SK-N-DZ (cell line): ENCODE measurements at places on chromosomes 12 and 14.

DNA sequence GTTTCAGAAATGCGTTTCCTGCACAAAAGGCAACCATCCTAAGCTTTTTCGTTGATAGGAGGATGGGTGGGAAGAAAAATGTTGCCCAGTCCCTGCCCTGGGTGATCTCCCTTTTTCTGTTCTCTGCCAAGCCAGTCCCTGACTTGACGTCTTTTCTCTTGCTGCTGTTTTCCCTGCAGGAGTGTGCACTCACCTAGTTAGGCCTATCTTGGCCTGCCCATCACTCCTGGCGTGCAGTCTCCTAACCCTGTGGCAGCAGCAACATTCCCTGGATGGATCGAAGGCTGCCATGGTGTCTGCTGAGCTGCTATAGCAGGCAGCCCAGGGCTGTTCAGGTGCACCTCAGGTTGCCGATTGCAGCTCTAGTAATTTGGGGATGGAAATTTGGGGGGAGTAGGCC is 1.2 kb downstream of the UNC119B start:
- no peak for DNase-seq

- no peak for DNase-seq
These were observed 30.1 kb downstream of the MED13L start for GRCh38 chr12:116247377-116247776.

DNA sequence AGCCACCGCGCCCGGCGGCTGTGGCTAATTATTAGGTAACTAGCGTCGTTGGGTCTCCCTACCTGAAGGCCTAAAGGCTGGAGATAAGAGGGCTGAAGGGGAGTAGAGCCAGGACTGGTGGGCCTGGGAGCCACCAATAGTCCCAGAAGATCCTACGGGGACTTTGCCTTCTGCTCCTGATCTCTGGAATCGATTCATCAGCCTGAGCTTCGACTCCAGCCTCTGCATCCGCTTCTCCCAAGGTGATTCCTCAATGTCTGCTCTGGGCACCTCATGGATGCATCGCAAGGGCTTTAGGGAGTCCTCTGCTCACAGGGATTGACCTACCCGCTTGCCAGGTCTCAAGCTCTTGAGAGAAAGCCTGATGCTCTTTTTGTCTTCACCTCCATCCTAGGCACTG is 14.7 kb upstream of the KDM2B start:
- DNase-seq, result no peak

- DNase-seq, result no peak
These were observed 40.5 kb downstream of the ALKBH1 start for GRCh38 chr14:77667331-77667730.

GRCh38 chr12:8905546-8905945 is 8.8 kb upstream of the PHC1 start:
- DNase-seq, result no peak

DNA sequence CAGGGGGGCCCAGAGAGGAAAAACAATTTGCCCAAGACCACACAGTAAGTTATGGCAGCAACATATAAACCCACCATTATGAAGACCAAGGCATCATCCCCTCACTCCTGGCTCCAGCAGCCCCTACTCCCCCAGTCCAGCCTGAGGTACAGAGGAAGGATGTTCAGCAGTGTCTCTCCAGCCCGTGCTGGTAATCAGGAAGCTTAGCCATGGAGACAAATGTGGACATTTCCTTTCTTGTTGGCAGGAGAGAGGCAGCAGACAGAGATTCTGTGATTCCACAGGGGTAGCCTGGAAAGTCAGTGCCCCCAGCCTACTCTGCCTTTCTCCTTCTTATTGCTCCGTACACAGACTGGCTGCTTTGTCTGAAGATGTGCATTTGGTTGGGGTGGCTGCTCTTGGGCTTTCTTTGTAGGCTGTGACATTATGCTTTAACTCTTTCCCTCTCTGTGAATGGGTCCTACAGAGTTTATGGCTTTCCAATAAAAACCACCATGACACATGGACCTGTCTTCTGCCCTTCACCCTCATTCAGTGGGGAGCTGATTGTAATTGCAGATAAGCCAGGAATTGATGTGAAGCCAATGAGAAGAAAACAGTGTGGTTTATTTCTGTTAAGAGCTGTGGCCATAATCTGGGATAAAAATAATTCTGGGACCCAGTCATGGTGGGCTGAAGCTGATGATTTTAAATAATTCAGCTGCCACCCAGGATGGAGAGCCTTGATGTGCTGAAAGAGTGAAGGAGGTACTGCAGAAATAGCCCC is 3.4 kb downstream of the RPH3A start:
- no peak for DNase-seq

DNA sequence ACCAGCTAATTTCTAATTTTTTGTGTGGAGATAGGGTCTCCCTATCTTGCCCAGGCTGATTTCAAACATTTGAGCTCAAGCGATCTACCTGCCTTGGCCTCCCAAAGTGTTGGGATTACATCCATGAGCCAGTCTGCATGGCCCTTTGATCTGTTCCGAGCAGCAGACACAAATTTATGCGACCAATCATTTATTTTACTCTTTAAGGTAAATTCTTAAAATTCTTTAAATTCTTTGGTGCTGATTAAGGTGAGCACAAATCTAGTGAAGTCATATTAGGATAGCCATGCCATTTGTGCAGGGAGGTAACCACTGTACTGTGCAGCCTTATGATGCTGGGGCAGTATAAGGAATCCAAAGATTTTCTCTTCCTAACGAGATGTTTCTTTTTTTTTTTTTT is 135.7 kb downstream of the SRGAP1 start:
- no peak for DNase-seq

- DNase-seq, result no peak
These were observed 90.3 kb downstream of the NKX2-1 start for GRCh38 chr14:36429692-36430091.

- no peak for DNase-seq
These were observed 43.5 kb downstream of the RPS6KA5 start for GRCh38 chr14:91016800-91017410.

- DNase-seq, result no peak
These were observed 82.4 kb downstream of the ARL6IP4 start for GRCh38 chr12:123062681-123063486.

DNA sequence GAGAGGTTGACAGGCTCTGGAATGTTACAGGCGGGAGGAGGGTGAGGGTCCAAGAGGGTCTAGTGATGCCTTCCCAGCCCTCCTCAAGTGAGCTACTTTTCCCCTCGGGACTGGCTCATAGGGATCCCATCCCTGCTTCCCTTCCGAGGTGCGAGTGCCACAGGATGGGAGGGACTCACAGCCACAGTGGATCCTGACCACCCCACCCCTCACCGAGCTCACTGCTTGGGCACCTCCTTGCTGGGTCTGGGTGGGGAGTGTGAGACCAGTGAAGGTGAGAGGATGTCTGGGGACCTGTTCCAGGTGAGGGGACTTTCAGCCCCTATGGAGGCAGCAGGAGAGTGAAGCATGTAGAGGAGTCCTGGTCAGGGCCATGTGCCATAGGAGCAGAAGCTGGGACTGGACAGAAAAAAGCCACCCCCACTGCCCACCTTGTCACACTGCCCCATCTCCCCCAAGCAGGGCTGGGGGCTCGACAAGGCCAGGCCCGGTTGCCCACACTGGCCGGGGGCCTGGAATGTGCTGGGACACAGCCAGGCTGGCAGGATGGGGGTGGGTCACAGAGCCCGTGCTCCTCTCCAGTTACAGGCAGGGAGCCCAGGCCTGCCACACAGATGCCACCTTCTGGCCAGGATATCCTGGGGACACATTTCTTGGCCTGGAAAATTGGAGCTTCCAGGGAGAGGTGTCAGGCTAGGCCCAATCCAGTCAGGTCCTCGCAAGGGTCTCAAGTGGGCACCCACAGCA is 1.7 kb upstream of the TNS2 start:
- DNase-seq, result peak; percentile 45

- DNase-seq, result no peak
These were observed 367.9 kb downstream of the PAWR start for GRCh38 chr12:79322905-79323304.

DNA sequence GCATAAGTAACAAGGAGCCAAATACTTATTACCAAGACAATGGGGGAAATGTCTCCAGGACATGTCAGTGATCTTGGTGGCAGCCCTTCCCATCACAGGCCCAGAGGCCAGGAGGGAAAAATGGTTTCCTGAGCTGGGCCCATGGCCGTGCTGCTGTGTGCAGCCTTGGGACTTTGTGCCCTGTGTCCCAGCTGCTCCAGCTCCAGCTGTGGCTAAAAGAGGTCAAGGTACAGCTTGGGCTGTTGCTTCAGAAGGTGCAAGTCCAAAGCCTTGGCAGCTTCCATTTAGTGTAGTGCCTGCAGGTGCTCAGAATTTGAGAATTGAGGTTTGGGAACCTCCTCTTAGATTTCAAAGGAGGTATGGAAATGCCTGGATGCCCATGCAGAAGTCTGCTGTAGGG is 212.3 kb upstream of the DCN start:
- no peak for DNase-seq

- no peak for DNase-seq
These were observed 10.8 kb downstream of the KCNK10 start for GRCh38 chr14:88312257-88312656.

GRCh38 chr12:106070147-106070546 is 68.6 kb downstream of the NUAK1 start:
- no peak for DNase-seq

DNA sequence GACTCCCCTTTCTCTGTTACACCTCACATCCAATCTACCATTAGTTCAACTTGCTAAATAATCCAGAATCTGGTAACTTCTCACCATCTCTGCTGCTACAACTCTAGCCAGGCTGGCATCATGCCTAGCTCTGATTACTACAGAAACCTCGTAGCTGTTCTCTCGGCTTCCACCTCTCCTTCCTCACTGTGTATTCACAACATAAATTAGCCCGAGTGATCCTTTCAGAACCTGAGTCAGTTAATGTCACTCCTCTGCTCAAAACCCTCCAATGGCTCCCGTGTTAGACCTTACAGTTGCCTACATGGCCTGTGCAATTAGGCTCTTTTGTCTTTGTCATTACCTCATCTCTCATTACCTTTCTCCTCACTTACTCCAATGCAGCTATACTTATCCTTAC is 139.4 kb downstream of the PDE3A start:
- DNase-seq, result no peak
